ENCODE measurements at places on chromosomes 13 and 19.

GRCh38 chr19:16205205-16206045 lies 7.7 kb downstream of the AP1M1 start:
- no peak for DNase-seq
- peaks cover 2% of the 10 kb centered on the region for H3K36me3 ChIP-seq
- no peak overlapping the region for H3K4me3 ChIP-seq
- H3K27ac ChIP-seq, result no peak overlapping the region
- H3K4me1 ChIP-seq, result no peaks in the 10 kb centered on the region
- H3K27me3 ChIP-seq, result no peaks in the 10 kb centered on the region

GRCh38 chr13:85545771-85546170 lies 253.4 kb downstream of the SLITRK6 start:
- H3K4me3 ChIP-seq, result no peak overlapping the region
- no peaks in the 10 kb centered on the region for H3K27me3 ChIP-seq
- H3K27ac ChIP-seq, result no peak overlapping the region
- H3K4me1 ChIP-seq, result no peaks in the 10 kb centered on the region
- no peaks in the 10 kb centered on the region for H3K36me3 ChIP-seq

GRCh38 chr19:19672816-19673215 lies 4.2 kb downstream of the ZNF101 start:
- no peaks in the 10 kb centered on the region for H3K27me3 ChIP-seq
- H3K4me3 ChIP-seq, result no peak overlapping the region
- H3K27ac ChIP-seq, result no peak overlapping the region
- H3K4me1 ChIP-seq, result peaks cover 1% of the 10 kb centered on the region
- peaks cover 7% of the 10 kb centered on the region for H3K36me3 ChIP-seq

- H3K27me3 ChIP-seq, result no peaks in the 10 kb centered on the region
- DNase-seq, result no peak
- H3K4me1 ChIP-seq, result no peaks in the 10 kb centered on the region
- no peak overlapping the region for H3K4me3 ChIP-seq
- H3K27ac ChIP-seq, result no peak overlapping the region
- H3K36me3 ChIP-seq, result no peaks in the 10 kb centered on the region
Observed at GRCh38 chr19:34282611-34283519, 28.5 kb downstream of the GARRE1 start.

GRCh38 chr13:87361216-87361615 lies 310.0 kb upstream of the SLITRK5 start:
- no peaks in the 10 kb centered on the region for H3K4me1 ChIP-seq
- H3K27ac ChIP-seq, result no peak overlapping the region
- no peak overlapping the region for H3K4me3 ChIP-seq
- H3K36me3 ChIP-seq, result no peaks in the 10 kb centered on the region
- H3K27me3 ChIP-seq, result no peaks in the 10 kb centered on the region

DNA sequence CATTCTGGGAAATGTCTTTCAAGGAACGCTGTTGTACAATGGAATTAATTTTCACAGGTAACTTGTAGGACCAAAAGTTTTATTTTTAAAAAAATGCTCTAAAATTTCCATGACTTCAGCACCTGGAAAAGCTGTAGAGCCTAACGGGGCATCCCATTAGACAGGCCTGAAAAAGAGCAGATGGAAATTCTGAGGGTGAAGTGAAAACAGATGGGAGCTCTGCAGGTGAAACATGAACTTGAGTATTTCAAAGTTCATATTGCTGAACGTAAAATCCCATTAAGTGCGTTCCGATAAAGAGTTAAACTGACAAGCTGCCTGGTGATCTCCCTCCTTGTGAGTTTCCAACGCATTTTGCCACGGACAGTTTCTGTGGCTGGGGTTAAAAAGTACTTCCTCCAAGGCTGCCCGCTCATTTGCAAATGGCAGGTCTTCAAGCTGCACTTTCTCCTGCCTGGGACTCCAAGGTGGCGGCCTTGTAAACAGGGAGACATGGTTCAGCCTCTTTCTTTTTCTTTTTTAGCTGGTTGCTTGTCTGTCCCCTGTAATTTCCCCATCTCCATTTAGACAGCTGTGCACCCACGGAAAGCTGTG lies 450.4 kb downstream of the FGF9 start:
- H3K27ac ChIP-seq, result no peak overlapping the region
- H3K36me3 ChIP-seq, result no peaks in the 10 kb centered on the region
- no peaks in the 10 kb centered on the region for H3K4me1 ChIP-seq

DNA sequence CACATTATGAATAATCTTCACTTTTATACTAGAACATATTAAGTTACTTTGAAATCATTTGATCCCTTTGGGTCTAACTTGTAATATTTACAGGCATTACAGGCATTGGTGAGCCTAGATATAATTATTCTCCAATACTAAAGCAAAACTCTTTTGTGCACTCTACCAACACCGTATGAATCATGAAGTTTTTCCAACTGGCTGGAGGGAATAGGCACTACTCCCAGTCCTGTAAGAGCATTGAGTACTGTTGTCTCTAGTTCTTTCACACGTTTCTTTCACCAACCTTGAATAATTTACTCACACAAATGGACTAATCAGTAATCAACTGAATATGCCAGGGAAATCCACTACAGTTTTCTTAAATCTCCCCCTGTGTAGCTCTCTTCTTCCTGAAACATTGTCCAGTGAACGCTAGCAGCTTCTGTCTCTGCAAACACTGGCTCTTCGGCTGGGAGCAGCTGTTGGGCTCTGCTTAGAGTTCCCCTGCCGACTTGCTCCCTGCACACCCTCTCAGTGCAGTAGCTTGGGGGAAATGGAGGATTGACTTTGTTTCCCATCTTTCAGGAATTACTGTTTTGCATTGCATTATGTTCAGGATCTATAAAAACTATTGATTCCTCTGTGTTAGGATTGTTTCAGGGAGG lies 476.7 kb downstream of the RFC3 start:
- no peaks in the 10 kb centered on the region for H3K4me1 ChIP-seq
- H3K27me3 ChIP-seq, result no peaks in the 10 kb centered on the region
- H3K27ac ChIP-seq, result no peak overlapping the region
- no peaks in the 10 kb centered on the region for H3K36me3 ChIP-seq
- H3K4me3 ChIP-seq, result no peak overlapping the region
- no peak for DNase-seq

DNA sequence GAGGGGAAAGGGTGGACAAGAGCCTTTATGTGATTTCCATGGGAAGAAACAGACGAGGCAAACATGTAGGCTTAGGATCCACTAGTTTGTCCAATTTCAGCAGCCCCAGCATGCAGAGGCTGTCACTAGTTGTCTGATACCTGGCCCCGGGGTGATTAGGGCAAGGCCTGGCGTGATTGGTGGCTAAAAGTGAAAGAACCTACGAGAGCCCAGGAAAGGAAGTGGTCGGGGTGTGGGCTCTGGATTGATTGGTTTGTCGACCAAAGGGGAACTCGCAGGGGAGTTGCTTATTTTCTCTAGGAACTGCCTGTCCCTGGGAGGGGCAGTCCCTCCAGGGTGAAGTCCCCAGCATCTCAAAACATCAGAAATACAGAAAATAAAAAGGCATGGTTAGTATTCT lies 64.2 kb upstream of the UQCRFS1 start:
- no peaks in the 10 kb centered on the region for H3K4me1 ChIP-seq
- H3K27ac ChIP-seq, result no peak overlapping the region
- no peak overlapping the region for H3K4me3 ChIP-seq
- peak; percentile 57 for DNase-seq
- H3K36me3 ChIP-seq, result no peaks in the 10 kb centered on the region

DNA sequence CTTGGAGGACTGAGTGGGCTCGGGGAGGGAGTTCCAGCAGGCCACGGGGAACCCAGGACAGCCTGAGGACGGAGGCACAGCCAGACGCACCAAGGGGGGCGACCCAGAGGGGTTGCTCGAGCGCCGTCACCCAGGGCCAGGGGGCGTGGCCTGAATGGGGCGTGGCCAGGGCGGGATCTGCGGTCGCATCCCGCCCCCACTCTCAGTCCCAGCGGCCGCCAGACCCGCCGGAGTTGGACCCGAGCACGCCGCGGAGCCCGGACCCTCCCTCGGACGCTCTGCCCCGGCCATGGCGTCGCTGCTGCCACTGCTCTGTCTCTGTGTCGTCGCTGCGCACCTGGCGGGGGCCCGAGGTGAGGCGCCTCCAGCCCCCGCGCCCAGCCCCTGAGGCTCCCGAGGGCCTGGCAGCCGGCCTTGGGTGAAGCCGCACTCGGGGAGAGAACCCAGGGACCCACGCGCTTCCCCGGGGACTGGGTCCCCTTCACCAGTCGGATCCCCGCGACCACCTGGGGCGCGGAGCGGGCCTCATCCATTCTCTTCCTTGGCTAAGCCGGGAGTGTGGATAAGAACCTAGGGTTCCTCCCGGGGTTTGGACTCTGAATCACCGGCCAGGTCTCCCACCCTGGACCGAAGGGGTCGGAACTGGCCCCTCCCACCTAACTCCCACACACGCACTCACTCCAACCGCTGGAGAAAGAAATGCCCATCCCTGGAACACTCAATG lies at the start of gene CILP2:
Gene CILP2 (plus strand): TSS at position 205 of the 724 bp plus-strand sequence. CDS start 85 bp downstream, at position 290.
- no peaks in the 10 kb centered on the region for H3K36me3 ChIP-seq
- H3K4me3 ChIP-seq, result peak within 1 kb of the TSS; percentile 47
- peaks cover 21% of the 10 kb centered on the region for H3K27me3 ChIP-seq
- no peaks in the 10 kb centered on the region for H3K4me1 ChIP-seq

- no peak for DNase-seq
- no peak overlapping the region for H3K4me3 ChIP-seq
- no peak overlapping the region for H3K27ac ChIP-seq
Observed at GRCh38 chr19:47372603-47373002, 23.5 kb downstream of the DHX34 start.

- H3K36me3 ChIP-seq, result no peaks in the 10 kb centered on the region
- H3K27ac ChIP-seq, result no peak overlapping the region
- no peak for DNase-seq
- H3K4me1 ChIP-seq, result no peaks in the 10 kb centered on the region
- H3K27me3 ChIP-seq, result no peaks in the 10 kb centered on the region
Observed at GRCh38 chr19:46480415-46480814, 9.1 kb upstream of the PNMA8A start.

GRCh38 chr13:26247608-26248007 lies 6.3 kb upstream of the CDK8 start:
- no peak overlapping the region for H3K27ac ChIP-seq
- no peak overlapping the region for H3K4me3 ChIP-seq
- no peaks in the 10 kb centered on the region for H3K27me3 ChIP-seq
- DNase-seq, result no peak
- no peaks in the 10 kb centered on the region for H3K4me1 ChIP-seq

DNA sequence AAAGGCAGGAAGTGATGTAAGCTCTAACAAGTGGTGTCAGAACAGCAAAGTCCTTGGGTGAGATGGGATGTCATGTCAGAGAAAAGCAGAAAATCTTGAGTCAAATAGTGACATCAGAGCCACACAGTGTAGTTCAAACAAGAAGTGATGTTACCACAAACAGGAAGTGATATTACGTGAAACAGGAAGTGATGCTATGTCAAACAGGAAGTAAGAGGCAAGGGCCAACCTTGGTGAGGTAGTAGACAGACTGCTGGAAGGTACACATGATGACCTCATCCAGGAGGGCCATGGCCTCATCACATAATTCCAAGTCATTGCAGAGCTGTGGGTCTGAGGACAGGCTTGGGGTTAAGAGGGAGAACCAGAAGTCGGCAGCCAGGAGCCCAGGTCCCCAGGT lies 7.0 kb upstream of the MAMSTR start:
- no peaks in the 10 kb centered on the region for H3K4me1 ChIP-seq
- no peaks in the 10 kb centered on the region for H3K36me3 ChIP-seq
- H3K27me3 ChIP-seq, result no peaks in the 10 kb centered on the region
- no peak for DNase-seq
- no peak overlapping the region for H3K4me3 ChIP-seq
- H3K27ac ChIP-seq, result no peak overlapping the region

DNA sequence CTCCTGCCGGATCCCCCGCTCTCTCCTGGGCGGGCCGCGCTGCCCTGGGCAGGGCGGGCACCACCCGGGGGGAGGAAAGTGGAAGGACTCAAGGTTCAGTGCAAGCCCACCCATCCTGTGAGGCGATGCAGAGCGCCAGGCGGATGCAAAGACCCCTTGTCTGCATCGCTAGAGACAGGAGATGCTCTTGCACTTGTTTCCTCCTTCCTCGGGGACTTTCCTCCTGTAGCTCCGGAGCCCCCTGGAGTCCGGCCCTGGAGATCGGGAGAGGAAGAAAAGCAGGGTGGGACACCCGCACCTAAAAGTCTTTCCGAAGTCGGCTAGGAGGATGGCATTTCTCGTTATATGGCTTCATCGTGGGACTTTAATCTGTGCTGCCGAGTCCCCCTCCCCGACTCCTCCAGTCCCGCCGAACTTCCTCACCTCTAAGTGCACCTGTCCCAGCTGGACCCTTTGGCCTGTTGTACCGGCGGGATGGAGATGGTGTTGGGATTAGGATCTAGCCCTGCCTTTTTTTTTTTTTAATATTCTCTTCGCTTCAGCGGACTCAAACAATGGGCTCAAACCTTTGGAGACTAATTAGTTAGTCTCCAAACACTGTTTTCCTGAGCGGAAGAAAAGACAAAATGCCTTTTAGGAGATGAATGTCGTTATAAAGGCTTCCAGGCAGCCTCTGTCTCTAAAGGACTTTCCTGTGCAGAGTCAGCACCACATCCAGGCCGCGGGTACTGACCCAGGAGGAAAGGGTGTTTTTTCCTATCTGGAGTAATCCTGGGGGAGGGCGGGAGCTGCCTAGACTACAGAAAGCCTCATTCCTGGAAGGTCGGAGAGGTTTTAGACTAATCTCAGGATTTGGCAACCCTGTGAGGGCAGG lies 725 bp downstream of the FAM124A start:
- H3K27me3 ChIP-seq, result no peaks in the 10 kb centered on the region
- H3K4me1 ChIP-seq, result peaks cover 27% of the 10 kb centered on the region
- H3K36me3 ChIP-seq, result peaks cover 22% of the 10 kb centered on the region
- H3K27ac ChIP-seq, result no peak overlapping the region

GRCh38 chr13:101390461-101390860 lies 25.8 kb downstream of the NALCN start:
- H3K4me1 ChIP-seq, result no peaks in the 10 kb centered on the region
- H3K27ac ChIP-seq, result no peak overlapping the region
- H3K27me3 ChIP-seq, result no peaks in the 10 kb centered on the region

- no peak for DNase-seq
- peaks cover 26% of the 10 kb centered on the region for H3K27me3 ChIP-seq
- H3K27ac ChIP-seq, result no peak within 1 kb of the TSS
- 0 out of 2 replicates have a peak, but pooled peaks cover 1% of the 10 kb centered on the region for H3K4me1 ChIP-seq
- peak within 1 kb of the TSS; percentile 42 for H3K4me3 ChIP-seq
Observed at GRCh38 chr13:70107498-70108281, at the start of gene ATXN8OS. Gene ATXN8OS (plus strand): TSS chr13:70107826.

DNA sequence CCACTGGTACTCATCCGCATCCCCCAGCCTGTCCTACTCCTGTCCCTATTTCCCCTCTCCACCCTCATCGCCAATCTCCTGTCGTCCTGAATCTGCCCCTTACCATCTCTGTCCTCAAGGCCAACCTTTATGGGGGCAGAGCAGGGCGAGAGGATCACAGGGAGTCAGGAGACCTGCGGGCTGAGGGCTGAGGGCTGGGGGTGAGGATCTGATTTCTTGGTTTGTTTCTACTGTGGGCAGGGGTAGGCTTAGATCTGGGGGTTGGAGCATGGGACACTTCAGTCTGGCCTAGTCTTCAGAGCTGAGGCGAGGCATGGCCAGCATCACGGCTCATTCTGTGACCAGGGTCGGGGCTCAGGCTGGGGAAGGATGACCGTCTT lies 16.5 kb upstream of the ERCC1 start:
- peaks cover 10% of the 10 kb centered on the region for H3K4me1 ChIP-seq
- H3K27me3 ChIP-seq, result no peaks in the 10 kb centered on the region
- no peak for DNase-seq
- H3K36me3 ChIP-seq, result no peaks in the 10 kb centered on the region
- no peak overlapping the region for H3K27ac ChIP-seq
